Amygdala (tissue), 56 donors: ENCODE measurements at places on chromosomes 6 and 20.

GRCh38 chr6:157579467-157580031 lies 198.6 kb downstream of the ZDHHC14 start:
- no peak for DNase-seq

DNA sequence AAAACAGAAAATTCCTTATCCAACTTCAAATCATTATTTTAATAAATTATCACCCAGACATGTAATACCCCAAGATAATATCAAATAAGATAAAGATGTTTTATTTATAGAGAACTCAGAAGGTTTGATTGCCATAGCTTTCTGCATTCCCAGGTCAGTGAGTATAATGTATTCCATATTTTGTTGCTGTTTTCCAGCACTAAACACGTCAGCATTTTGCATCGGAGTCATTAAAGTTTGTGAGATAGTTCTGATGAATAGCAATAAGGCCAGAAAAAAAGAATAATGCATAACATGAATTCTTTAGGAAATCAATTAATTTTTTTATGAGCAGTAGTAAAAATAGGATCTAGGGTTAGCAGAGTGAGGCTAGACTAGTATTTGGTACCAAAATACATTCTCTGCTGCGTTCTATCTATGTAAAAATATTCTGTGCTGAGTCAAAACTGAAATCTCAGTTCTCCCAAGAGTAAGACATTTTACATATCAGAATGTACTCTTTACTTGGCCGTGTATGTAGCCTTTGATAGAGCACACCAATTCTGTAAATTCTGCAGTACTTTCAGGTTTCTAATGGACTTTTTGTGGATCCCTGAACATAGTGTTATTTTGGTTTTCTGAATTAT lies 269.9 kb upstream of the AGPAT4 start:
- no peak for DNase-seq

DNA sequence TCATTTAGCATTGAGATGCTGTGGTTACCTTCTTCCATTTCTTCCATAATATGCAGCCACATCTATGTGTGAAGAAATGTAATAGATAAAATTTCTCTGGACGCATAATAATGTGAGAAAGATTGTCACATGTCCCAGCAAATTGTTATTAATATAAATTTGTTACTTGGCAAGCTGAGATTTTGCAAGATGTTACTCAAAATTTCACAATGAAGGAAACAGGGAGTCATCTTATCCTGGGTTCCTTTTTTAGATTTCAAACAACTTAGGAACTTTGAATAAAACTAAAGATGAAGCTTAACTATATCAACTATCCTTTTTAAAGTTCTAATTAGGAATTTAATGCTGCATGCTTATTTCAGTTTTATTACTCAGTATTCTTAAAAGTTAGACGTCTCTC lies 3.6 kb downstream of the ESR1 start:
- DNase-seq: no peak

- no peak for DNase-seq
Observed at GRCh38 chr6:102300350-102300749, 906.8 kb downstream of the GRIK2 start.

DNA sequence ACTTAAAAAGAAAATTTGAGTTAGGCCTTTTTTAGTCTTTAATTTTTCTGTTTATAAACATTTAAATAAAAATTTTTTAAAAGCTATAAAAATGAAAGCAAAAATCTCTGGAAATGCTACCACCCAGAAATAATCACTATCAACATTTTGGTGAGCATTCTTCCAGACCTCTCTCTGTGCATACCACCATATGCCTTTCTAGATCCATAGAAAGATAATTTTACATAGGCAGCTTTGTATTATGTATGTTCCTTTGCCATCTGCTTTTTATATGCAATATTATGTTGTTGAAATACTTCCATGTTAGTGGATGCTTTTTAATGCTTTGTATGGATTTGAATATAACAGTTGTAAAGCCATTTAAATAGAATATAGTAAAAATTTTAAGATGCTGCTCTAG lies 496.7 kb upstream of the HTR1E start:
- no peak for DNase-seq

DNA sequence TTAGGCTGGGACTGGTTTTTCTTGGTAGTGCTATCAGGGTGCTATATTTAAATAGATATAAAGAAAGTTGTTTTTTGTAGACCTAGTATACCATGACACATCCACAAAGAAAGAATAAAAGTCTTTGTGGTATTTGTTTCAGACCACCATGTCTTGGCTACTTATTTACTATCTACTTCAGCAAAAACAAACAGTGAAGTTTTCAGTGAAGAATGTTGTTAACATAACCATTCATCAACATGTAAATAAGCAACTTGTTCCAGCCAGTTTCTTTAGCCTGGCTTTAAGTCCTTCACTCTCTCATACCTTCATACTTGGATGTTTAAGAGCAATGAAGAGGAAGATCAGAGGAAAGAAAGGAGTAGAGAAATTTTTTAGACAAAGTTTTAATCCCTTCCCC lies 624.1 kb downstream of the CD109 start:
- no peak for DNase-seq

GRCh38 chr6:12343440-12344162 lies 53.4 kb downstream of the EDN1 start:
- no peak for DNase-seq

DNA sequence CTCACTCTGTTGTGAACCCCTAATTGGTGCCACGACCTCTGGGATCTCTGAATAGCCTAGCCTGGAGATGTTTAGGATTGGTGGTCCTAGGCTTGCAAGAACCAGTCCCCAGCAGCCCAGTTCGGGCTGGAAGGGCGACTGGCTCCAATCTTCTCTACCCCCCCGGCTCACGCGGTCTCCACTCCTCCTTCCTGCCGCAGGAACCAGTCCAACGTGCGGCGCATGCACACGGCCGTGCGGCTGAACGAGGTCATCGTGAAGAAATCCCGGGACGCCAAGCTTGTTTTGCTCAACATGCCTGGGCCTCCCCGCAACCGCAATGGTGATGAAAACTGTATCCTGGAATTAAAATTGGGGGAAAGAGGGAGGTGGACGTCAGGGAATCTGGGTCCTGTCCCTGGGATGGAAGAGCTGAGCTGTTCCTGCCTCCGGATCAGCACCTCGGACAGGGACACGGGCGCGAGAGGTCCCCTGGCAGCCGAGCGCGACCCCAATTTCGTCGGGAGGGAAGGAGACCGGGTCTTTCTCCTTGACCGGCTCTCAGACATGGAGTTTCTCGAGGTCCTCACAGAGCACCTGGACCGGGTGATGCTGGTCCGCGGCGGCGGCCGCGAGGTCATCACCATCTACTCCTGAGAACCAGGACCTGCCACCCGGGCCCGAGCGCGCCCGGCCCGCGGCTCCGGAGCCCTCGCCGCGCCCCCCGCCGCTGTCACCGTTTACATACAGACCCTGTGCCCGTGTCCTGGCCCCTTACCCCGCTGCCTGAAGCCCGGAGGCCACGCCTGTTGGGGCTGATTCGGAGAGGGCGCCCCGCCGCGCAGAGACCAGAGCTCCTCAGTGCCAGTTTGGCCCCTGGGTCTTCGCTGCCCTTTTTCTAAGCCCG lies 28.2 kb downstream of the SLC12A5 start:
- DNase-seq: peak; percentile 17

- DNase-seq: no peak
Observed at GRCh38 chr6:43277643-43278523, 20.2 kb upstream of the SLC22A7 start.

- DNase-seq: no peak
Observed at GRCh38 chr6:168394606-168395005, 46.4 kb upstream of the SMOC2 start.

DNA sequence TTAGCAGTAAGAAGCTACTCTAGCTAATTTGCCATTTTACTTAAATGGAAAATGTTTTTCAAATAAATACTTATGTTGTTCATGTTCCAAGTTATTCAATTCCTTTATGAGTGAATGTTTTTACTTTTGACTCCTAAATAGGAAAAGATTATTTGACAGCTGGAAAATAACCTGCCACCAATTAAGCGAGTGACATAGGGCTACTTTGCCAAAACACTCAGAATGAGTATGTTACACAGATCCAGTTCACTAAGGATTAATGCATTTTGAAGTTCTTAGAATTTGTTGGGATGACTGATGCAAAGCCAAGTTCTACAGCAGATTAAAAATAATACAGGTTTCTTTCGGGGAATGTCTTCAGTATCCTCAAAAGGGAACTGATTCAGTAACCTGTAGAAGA lies 144.4 kb downstream of the ADGRG6 start:
- no peak for DNase-seq

DNA sequence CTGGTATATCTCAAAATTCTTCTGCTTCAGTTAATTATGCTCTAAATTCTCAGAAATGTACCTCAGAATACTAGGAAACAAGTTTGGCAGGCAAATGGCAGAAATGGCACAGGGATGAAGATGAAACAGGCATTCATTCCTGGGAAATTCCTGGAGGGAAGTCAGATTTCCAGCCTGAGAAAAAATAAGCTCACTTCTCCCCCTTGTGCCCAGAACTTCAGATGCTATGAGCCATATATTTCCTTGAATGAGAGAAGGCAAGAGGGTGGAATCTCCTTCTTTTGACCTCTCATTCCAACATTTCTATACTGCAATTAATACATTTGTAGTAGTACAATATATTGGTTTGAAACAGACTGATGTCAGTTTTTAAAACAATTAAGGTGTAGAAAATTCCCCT lies 22.8 kb downstream of the RGS17 start:
- no peak for DNase-seq

- no peak for DNase-seq
Observed at GRCh38 chr6:26215585-26216358, 128.5 kb downstream of the HFE start.

DNA sequence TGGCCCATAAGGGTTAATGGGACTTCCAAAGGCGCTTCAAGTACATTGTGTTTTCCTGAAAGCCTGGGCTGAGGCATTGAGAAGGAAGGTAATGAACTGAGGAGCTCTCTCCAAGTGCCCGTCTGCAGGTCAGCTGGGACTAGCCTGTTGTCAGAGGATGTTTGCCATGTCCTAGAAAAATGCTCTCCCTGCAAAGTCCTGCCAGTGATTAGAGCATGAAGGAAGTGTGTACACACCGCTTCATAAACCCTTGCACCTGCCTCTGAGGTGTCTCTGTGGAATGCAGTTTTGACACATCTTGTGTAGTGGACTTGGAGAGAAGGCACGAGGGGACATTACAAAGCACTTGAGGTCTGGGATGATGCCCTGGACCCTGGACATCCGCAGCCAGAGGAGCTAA lies 506.7 kb downstream of the KIF16B start:
- DNase-seq: no peak

DNA sequence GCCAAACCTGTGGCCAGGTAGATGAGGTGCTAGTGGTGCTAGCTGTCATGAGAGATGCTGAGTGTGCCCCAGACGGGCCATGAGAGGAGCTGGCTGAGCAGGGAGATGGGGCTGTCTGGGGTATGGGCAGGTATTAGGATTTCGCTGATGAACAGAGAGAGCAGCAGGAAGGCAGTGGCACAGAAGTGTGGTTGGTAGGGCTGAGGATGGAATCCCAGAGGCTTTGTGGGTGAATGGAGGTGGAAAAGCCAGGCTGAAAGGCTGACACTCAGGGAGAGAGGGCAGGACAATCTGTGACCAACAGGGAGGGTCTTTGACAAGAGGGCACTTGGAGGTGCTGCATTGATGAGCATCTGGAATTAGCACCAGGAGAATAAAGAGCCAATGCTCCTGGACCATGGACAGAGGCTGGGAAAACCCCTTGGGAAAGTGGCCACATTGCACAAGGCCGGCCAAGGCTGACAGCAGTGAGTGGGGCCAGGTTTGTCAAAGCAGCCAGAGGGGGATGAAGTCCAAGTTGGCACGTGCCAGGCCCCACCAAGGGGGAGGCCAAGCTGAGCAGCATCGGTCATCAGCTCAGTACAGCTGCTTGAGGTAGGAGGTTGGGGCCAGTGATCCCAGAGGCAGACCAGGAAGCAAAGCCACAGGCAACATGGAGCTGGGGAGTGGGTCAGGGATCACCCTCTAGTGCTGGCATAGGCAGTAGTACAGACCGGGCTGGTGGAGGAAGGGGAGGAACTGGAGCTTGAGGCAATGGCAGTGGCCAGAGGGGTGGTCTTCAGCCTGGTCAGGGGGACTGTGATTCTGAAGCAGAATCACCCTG lies 19.7 kb upstream of the SGK2 start:
- DNase-seq: no peak

- no peak for DNase-seq
Observed at GRCh38 chr20:40280616-40281015, 408.4 kb downstream of the MAFB start.
